ENCODE measurements at places on chromosomes 12 and 14.

DNA sequence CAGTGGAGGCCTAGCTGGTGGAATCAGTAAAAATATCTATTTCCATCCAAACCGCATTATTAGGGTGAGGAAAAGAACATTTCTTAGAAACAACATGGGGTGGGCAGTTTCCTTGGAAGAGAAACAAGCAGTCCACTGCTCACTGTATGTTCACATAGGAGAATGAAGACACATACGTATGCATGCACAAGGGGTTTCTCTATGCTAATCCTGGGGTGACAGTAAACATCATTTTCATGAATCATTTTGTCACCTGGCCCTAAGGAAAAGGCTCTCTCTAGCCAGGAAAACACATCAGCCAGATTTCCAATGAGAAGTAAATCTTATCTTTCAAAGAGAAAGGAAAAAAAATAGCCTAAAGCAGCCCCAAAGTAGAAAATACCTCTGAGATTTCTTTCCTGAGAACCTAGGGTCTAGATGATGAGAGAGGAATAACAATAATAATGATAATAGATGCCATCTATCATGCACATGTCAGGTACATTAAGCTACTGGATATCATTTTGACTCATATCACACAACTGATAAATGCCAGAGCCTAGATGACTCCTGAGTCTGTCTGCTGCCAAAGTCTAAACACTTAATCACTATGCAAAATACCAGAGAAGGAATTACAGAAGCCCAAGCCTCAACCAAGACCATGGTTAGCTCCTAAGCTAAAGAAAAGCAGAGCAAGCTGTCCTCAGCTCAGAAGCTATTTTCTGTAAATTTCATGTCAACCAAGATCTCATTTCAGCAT, 520.5 kb upstream of the TMPO start:
- no peak for DNase-seq

GRCh38 chr12:89212339-89212771, 139.9 kb downstream of the DUSP6 start:
- DNase-seq: no peak

- DNase-seq: no peak
Measured at GRCh38 chr12:25069224-25069623, 120.3 kb upstream of the BCAT1 start.

GRCh38 chr12:59010941-59011340, 90.6 kb upstream of the LRIG3 start:
- DNase-seq: no peak

DNA sequence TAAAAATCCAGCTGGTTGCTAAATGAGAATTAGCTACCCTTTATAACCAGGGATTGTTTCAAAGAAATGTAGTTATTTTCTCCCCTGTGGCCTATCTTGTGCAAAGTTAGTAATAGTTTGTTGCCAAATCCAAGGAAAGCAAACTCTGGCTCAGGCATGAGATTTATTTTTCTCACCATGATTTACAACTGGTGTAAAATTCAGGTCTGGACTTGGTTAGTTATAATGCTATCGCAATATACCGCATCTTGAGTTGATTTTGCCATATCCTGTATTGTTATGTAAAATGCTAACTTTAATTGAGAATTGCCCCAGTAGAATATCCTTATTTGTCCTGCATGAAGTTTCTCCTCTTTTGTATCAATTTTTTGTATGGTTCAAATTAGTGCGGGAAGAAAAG, 135.5 kb downstream of the CRADD start:
- DNase-seq: no peak
